ENCODE measurements at places on chromosomes 6 and 20.

DNA sequence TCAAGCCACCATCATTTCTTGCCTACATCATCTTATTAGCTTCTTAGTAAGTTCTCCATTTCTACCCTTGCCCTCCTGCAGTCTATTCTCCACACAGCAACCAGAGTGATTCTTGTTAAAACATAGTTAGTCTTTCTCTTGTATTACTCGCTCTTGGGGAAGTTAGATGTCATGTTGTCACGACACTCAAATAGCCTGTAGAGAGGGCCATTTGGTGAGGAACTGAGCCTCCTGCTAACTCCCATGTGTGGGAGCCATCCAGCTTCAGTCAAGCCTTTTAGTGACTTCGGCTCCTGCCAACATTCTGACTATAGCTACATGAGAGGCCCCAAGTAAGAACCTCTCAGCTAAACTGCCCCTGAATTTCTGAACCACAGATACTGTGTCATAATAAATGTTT, 395.4 kb downstream of the CDC5L start:
- DNase-seq: no peak

DNA sequence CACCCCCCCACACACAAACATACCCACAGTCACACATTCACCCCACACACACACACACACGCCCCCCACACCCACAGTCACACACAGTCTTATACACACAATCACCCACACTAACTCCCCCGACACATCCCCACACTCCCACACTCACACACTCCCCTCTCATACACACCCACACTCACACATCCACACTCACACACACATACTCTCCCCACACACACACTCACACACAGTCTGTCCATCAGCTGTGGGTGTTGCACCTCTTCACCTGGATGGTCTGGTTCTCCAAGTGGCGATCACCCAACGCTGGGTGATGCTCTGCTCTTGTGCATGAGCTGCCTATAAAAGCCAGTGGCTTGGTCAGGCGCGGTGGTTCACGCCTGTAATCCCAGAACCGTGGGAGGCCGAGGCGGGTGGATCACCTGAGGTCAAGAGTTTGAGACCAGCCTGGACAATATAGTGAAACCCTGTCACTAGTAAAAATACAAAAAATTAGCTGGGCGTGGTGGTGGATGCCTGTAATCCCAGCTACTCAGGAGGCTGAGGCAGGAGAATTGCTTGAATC, 158.9 kb downstream of the SMOC2 start:
- no peak for DNase-seq

DNA sequence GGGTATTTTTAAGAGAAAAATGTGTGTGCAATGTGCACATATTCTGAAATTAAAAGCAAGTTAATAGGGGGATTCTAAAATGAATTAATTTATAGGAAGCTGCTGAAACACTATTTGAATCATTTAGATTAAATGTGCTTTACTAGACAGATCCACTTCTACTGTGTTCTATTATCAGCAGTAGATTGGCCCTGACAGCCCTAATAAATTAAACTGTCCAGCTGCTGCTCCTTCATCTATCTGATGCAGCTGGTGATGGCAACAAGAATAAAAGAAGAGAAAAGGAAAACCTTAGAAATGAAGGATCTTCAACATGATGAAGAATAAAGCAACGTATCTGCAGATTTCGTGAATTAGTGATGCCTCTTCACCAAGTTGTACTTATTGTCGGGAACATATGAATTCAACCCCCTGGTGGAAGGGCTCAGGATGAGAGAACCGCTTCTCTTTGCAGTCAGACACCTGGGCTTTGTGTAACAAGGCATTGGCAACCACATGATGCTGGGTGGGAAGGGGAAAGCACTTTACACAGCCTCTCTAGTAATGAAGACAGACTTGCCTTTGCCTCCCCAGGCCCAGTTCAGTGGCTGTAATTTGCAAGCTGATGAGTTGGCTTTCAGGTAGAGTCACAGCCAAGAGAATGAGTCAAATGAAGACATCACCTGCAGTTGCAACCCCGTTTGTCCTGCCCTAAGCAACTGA, 94.4 kb downstream of the LAMP5 start:
- DNase-seq: peak; percentile 8

DNA sequence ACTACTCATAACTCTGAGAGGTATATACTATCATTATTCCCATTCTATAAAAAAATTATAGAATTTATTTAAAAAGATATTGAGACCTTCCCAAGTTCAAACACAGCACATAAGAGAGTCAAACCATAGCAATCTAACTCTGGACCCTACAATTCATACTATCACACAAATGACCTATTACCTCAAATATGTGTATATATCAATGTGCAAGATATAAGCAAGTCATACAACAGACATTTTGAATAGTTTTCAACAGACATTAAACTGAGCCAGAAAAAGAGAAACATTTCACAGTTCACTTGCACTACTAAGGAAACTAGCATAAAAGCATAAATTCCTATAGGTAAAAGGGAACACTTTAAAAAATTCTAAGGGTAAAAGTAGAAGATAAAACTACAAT, 11.7 kb downstream of the PHIP start:
- DNase-seq: no peak

- no peak for DNase-seq
Observed at GRCh38 chr6:22940581-22941290, 371.4 kb downstream of the HDGFL1 start.

DNA sequence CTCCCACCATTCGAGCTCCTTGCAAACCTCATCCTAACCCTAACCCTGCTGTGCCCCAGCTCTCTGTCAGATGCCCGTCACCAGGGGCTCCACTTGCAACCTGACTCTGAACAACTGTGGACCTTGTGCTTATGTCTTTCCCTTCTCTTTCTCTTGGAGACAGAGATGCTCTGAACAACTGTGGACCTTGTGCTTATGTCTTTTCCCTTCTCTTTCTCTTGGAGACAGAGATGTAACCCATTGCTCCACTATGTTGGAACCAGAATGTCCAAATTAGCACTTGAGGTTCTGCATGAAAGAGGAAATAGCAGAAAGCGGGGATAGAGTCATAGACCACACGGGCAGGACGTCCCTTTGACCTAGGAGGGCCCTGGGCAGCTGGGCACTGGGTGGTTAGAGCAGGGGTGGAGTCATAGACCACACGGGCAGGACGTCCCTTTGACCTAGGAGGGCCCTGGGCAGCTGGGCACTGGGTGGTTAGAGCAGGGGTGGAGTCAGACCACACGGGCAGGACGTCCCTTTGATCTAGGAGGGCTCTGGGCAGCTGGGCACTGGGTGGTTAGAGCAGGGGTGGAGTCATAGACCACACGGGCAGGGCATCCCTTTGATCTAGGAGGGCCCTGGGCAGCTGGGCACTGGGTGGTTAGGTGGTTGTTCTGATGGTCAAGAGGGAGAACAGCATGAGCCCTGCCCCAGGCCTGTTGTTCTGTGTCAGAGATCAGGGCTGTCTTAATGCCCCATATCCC, 22.2 kb downstream of the PCMTD2 start:
- DNase-seq: no peak

DNA sequence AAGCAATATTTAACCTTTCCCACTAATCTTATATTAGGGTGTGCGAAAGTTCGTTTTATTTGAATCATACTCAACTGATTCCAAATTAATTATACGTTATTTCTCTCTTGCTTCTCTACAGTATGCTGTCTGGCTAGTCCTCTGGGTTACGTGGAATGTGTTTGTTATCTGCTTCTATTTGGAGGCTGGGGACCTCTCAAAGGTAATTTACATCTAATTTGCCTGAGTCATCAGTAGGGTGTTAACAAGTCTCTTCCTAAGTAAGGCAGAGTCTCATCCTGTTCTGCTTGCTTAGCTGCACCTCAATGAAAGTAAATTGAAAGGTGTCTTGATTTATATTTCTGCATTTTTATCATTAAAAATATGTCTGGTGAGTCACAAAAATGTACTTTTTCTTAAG, 551.5 kb downstream of the NKAIN2 start:
- DNase-seq: no peak

DNA sequence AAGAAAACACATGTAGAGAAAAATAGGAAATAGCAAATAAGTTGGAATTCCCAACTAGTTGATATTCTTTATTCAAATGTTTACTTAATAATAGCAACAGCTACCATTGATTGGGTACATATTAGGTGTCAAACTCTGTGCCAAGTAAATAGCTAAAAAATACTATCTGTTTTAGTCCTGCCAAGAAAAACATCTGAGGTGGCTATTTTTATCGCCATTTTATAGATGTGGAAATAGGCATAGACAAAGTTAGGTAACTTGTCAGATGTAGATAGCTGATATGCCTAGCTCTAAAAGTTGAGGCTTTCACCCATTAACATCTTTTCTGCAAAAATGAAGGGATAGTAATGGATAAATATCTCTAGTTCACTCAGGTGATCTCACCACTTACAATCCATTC, 549.2 kb upstream of the ID4 start:
- no peak for DNase-seq

- DNase-seq: no peak
Observed at GRCh38 chr6:33839399-33840047, 35.7 kb upstream of the MLN start.

DNA sequence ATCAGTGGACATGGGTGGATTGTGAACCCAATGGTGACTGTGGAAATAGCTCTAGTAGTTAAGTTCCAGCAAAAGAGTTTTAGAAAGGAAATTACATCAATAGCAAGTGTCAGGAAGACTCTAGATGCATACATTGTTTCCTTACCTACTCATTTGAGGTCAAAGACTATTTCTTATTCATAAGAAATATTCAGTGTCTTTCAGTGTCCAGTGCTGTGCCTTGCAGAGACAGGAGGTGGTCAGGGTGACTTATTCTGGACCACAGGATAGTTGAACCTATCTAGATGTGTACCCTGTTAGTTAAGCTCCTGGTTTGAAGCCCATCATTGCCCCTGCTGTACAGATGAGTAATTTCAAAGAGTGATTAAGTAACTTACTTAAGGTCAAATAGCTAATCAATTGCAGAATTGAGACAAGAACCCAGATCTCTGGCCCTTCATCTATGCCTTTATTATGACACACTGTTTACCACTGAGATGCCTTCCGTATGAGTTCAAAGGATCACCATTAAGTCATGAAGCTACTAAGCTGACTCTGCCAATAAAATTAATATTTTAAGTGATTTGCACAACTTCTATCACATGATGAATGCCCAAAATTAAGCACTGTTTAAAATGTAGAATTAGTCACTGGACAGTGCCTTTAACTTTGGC, 136.1 kb downstream of the PDSS2 start:
- DNase-seq: no peak

DNA sequence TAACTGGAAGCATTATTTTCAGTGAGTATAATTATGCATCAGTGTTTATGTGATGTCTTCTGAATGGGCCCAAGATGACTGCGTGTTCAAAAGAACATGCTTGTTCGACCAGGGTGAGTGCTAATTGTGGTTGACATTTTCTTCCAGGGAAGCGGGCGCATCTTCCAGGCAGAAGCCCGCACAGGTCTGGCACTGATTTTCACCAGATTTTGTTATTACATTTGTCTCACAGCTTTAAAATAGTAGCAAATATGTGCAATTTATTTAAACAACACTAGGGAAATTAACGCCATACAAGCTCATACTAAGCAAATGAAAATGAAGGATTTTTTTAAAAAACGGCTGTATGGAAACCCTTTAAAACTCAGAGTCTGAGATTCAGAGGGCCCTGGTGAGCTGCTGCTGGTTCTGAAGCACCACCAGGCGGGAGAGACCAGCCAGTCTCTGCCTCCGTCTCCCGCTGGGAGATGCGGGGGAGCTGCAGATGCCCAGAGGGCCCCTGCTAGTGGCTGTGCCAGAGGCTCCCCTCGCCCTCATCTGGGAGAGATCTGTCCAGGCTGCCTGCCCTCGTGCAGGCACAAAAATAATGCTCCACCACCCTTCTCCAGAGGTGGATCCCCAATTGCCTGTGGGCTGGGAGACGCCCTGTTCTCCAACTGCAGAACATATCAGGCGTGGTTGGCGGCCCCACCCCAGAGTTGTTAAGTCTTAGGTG, 297.0 kb downstream of the TAF4 start:
- DNase-seq: no peak

DNA sequence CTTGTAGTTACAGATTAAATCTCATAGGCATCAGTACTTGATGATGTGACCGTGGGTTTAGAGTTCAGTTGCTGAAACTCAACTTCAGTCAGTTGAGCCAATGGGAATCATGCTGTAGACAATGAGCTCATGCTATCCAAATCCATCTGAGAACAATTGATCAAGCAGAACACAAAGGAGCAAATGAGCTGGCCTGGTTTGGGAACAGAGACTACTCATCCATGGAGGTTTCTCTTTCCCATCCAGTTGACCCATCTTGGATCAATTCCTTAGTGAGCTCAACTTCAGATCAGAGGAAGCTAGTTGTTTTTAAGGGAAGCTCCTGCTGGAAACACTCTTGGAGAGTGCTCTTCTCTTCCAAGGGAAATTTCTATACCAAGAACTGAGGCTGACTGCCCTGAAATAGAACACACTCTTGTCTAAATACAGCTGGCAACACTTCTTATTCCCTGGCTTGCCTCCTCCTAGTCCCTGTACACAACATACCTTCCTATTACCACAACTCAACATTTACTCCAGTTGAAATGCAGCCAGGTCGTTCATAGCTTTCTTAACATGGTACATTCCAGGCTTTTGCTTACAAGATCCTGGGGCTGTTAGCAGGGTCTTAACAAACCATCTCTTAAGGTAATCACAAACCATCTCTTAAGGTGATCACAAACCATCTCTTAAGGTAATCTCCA, 203.9 kb upstream of the PRDM1 start:
- no peak for DNase-seq

GRCh38 chr20:57351042-57351783, at the start of gene RAE1:
RAE1 (plus strand) TSS chr20:57351255; CDS start chr20:57354039, 2,784 bp downstream.
- DNase-seq: peak; percentile 97

- DNase-seq: no peak
Observed at GRCh38 chr20:62618611-62619529, 23.4 kb upstream of the SLCO4A1 start.

GRCh38 chr20:41011551-41012067, 17.0 kb upstream of the TOP1 start:
- DNase-seq: no peak

DNA sequence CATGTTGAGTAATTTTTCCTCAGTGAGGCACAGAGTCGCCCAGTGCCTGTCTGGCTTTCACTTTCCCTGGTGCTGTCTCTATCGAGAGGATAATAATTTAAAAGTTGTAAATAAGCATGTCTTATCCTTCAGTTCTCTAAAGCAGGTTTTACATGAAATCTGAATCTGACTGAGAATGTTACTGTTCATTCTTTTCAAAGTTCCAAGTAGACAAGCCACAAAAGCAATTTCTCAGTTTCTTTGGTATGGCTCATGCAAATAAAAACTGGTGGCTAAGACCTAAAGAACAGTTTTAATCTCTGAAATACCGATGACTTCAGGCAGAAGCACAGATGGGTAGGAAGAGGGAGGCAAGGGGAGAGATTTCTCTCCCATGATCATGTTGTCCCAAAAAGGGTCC, 87.6 kb upstream of the GCM1 start:
- no peak for DNase-seq

- no peak for DNase-seq
Observed at GRCh38 chr6:39800034-39801032, 8.2 kb downstream of the DAAM2 start.

DNA sequence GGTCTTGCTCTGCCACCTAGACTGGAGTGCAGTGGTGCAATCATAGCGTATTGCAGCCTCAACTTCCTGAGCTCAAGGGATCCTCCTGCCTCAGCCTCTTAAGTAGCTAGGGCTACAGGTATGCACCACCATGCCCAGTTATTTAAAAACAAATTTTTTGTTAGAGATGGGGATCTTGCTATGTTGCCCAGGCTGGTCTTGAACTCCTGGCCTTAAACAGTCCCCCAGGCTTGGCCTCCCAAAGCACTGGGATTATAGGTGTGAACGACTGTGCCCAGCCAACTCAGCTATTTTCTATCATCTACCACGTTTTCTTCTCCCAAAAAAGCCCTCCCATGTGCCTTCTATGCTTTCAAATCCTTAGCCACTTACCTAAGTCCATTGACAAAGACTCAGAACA, 243.7 kb upstream of the SOX4 start:
- no peak for DNase-seq
